Activated CD4-positive, alpha-beta T cell treated with anti-CD3 and anti-CD28 coated beads for 36 hours (primary cell): ENCODE measurements at places on chromosomes 16 and 17. TPM values are rescaled to one million over a fixed set of nuclear protein-coding genes. Genes with fewer than 3 reads are reported as not detected.
A peak's percentile ranks its signal among the peaks of the same experiment; 100 is the strongest.

Gene NKD1
- 3.1 TPM for total RNA-seq

DNA sequence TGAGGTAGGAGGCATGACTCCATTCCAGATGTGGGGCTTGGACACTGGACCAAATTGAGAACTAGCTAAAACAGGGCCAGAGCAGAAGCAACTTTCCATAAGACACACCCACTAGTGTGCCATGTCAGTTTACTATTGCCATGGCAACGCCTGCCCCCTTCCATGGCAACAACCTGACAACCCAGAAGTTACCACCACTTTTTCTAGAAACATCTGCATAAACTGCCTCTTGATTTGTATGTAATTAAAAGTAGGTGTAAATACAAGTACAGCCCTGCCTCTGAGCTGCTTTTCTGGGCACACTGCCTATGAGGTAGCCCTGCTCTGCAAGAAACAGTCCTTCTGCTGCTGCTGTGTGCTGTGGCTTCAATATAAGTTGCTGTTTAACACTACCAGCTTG lies 19.5 kb upstream of the SCNN1B start:
- H3K4me3 ChIP-seq = no peak overlapping the region
- no peaks in the 10 kb centered on the region for H3K4me1 ChIP-seq
- H3K27ac ChIP-seq = no peak overlapping the region
- peaks cover 31% of the 10 kb centered on the region for H3K27me3 ChIP-seq

DNA sequence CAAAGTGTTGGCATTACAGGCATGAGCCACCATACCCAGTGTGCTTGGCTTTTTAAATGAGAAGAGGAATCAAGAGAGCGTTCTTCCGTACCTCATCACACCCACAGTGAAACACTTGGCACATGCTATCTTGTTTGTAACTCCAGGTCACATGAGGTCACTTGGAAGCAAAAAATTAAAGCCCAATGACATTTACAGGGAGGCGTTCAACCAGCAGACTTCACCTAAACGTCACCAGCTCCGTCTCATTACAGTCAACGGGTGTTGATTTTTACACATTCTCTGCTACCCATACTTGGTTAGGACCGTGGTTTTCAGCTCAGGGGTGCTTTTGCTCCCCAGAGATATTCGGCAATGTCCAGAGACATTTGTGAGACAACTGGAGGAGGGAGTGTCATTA lies 127.0 kb downstream of the XYLT1 start:
- H3K36me3 ChIP-seq = no peaks in the 10 kb centered on the region
- H3K4me1 ChIP-seq = peaks cover 73% of the 10 kb centered on the region
- no peak for DNase-seq
- peak overlapping the region; percentile 56 for H3K27ac ChIP-seq

DNA sequence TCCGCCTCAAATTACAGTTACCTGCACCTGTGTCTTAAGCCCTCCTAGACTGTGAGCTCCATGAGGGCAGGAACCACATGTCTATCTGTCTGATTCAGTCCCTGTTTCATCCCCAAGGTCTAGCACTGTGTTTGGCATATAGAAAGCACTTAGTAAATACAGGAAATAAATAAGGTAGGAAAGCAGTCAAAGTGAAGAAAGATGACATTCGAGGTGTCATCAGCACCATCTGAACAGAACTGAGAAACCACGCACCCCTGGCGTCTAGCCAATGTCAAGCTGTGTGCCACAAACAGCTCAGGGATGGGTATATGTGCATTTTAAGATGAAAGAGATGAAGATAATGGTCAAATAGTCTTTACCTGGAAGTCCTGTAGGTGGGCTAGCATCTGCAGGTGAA lies 79.6 kb upstream of the ATP2A3 start:
- H3K27ac ChIP-seq = peak overlapping the region; percentile 77
- H3K4me1 ChIP-seq = peaks cover 28% of the 10 kb centered on the region

Gene CES4A
- 15.7 TPM for total RNA-seq

GRCh38 chr17:10116267-10116666 lies 82.1 kb downstream of the GAS7 start:
- DNase-seq = no peak
- no peak overlapping the region for H3K27ac ChIP-seq
- no peaks in the 10 kb centered on the region for H3K27me3 ChIP-seq
- H3K4me1 ChIP-seq = peaks cover 46% of the 10 kb centered on the region
- no peaks in the 10 kb centered on the region for H3K36me3 ChIP-seq

DNA sequence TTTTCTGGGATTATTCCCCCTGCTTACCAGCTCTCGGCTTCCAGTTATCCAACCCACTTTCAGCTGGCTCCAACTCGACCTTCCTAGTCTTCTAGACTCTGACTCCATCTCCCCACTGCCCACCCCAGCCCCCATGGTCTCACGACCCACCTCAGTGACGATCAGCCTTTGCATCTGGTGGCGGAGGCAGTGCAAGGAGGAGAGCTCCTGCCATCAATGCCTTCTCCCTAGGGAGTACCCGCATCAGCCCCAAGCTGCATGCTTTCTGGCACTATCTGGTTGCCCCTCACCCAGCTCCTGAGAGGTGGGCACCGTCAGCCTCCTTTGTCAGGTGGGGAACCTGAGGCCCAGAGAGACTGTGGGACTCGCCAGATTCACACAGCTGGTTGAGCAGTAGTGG lies 72.6 kb upstream of the RPL38 start:
- no peaks in the 10 kb centered on the region for H3K4me1 ChIP-seq
- H3K4me3 ChIP-seq = no peak overlapping the region
- no peaks in the 10 kb centered on the region for H3K36me3 ChIP-seq
- no peak for DNase-seq
- H3K27me3 ChIP-seq = peaks cover 22% of the 10 kb centered on the region

GRCh38 chr16:16982614-16983013 lies 488.1 kb downstream of the XYLT1 start:
- no peak overlapping the region for H3K4me3 ChIP-seq
- H3K27me3 ChIP-seq = no peaks in the 10 kb centered on the region
- no peaks in the 10 kb centered on the region for H3K4me1 ChIP-seq
